Large intestine (tissue), 12 donors: ENCODE measurements at places on chromosomes 3 and 15.

DNA sequence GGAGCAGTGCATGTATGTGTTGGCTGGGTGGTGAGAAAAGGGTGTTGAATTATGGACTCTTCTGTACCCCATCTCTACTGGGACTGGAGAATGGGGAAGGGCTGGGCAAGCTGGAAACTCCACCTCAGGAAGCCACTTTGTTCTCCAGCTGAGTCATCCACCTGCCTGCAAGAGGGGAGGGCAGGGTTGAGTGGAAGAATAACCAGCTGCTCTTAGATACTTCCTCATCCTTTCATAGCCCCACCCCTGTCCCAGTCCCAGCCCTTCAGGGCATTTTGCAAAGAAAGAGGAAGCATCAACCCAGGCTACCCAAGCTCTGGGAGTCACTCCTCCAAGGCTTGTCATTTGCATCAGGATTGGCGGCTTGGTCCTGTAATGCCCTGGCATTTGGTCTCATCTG lies 33.1 kb downstream of the RAB11A start:
- DNase-seq = peak; percentile 80

DNA sequence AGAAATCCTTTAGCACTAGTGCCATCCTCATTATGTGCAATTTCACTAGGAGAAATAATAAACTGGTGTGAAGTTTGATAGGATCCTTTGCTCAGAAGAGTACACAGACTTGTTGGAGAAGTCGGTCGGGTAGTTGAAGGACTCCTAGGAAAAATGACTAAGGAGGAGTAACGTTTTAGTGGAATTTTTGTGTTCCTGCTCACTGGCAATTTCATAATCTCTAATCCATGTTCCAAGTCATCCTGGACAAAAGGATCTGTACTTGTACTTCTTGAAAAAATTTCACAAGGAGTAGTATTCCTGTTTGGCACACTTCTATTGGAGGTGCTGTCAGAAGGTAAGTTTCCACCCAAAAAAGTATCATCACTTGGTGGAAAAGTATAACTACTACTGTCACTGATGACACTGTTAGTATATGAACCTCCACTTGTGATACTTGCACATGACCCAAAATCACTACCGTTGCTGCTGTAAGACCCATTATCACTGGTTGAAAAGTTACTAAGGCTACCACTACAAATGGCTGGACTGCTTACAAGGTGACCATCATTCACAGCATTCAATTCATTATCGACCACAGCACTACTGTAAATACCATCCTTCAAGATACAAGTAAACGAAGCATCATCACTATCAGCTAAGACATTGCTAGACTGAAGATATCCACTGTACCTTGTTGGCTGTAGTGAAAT lies 77.4 kb downstream of the NEDD4 start:
- DNase-seq = no peak

GRCh38 chr3:30155755-30156154 lies 450.6 kb upstream of the TGFBR2 start:
- DNase-seq = no peak

GRCh38 chr15:53791581-53791980 lies 32.1 kb upstream of the WDR72 start:
- peak; percentile 53 for DNase-seq

DNA sequence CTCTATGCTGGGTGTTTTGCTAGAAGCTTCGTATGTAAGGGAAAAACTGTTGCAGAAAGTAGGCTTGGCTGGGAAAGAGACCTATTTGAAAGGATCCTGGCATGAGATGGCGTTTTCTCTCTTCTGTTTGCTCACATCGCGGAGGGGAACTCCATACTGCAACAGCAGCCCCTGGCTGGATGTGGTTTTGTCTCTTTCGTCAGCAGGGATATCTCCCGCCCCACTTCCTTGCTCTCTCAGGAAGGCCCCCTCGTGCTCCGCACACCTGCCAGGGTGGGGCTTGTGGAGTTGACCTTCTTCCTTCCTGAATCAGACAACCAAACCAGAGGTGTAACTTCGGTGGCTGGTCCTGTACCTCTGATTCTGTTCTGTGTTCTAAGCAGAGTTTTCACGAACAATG lies 26.4 kb upstream of the MYZAP start:
- DNase-seq = peak; percentile 52

DNA sequence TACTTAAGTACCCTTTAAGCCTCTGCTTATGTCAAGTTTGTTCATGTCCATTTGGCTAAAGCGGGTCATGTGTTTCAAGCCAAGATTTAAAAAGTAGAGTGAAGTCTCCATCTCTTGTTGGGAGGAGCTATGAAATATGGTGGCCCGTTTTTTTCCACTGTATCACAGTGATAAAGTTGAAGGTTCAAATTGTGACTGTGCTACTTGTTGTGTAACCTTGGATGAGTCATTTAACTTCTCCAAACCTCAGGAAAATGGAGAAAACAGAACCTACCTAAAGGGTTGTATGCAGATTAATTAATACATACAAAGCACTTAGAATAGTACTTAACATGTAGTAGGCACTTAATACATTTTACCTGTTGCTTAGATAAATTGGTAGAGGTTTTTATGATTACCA lies 43.4 kb downstream of the SNAPC5 start:
- DNase-seq = no peak

DNA sequence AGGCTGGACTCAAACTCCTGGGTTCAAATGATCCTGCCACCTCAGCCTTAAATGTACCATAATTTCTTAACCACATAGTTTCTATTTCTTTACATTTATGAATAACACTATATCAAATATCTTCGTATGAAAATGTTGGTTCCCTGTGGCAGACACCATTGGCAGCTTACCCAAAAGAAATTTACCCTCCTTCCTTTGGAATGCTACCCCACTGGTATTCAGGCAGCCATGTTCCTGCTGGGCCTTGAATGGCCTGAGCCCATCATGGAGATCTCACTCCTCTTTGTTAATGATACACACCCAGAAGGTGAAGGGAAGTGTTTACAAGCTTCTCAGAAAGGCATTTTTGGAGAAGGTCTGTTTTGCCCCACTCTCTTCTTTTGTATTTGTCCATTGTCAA lies 94.3 kb upstream of the RNF7 start:
- no peak for DNase-seq

- no peak for DNase-seq
Measured at GRCh38 chr3:23314981-23315762, 112.0 kb downstream of the UBE2E2 start.

- DNase-seq = no peak
Measured at GRCh38 chr3:104316118-104316517, 1050.6 kb upstream of the ALCAM start.

GRCh38 chr15:85398822-85399221 lies 18.4 kb downstream of the AKAP13 start:
- DNase-seq = no peak

DNA sequence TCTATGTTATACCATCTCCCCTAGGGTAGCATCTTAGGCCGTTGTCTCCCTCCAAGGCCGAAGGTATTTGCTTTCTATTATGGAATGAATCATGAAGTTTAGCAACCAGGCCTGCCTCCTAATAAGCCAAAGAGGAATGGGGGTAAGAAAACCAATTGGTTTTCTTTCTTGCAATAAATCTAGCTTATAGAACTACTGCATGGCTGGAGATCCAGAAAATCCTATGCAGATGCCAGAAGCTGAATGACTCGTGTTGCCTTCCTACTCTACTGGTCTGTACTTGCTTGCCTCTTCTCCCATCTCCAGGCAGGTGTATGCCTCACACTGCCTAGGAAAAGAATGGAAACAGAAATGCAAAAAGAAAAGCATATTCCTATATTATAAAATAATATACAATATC lies 31.1 kb upstream of the IL16 start:
- DNase-seq = no peak

DNA sequence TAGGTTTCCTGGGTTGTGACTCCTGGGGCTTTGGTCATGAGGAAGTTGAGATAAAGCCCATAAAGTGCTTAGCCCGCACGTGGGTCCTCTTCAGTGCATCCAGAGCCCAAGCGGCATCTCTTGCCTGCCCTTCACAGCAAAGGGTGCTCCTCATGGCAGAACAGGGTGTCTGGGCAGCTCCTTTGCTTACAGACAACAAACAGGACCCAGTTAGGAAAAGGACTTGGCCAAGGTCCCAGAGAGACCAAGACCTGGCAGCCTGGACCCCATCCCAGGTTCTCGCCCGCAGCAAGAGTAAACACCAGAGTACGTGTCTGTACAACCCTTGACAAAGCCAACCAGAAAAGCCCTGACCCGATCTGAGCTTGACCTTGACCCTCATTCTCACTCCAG lies 27.0 kb downstream of the ALS2CL start:
- DNase-seq = peak; percentile 54

GRCh38 chr3:101996832-101997231 lies 147.5 kb downstream of the NFKBIZ start:
- DNase-seq = no peak

DNA sequence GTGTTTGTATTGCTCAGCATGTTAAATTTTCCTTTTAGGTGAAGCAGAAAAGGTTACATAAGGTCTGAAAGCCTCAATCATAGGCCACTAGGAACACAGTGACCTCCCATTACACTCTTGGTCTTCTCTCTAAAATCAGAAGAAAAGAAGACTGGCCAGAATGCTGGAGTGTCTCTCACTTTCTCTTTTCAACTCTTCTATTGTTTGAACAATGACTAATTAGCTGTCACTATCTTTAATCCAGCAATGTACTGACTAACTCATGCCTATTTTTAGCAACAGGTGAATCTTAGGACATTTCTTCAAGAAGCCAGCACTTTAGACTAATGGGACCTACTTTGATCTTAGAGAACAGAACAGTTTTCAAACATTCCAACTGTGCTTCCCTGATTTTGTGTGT lies 142.8 kb downstream of the TGFBR2 start:
- DNase-seq = no peak

DNA sequence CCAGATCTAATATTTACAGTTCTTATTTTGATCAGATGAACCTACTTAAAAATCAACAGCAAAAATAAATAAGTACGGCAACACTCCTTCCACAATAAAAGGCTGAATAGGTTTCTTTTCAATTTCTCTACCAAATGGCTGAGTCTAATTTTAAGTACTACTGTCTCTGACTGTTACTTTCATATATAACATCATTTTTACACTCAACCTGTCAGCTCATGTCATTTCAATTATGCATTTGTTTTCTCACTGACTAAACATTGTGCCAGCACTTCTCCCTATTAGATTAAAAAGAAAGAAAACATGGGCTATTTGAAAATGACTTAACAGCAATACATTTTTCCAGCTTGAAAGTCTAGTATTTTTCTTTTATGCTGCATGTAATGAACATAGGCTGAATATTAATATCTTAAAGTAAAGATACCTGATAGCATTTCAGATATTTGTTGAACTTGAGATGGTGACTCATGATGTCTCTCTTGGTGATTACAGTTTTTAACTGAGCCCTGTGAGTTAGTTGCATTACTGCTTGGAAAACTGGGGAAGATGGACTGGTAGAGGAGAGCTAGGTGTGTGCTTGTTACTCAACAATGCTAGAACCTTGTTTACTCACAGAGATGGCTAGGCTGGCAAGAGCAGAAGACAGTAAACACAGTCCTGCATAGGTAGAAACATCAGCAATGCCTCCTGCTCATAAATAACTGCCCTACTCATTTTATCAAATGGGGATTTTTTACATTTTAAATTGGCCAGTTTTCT lies 73.9 kb downstream of the PEX5L start:
- DNase-seq = no peak

GRCh38 chr3:65995030-65995429 lies 43.7 kb downstream of the MAGI1 start:
- DNase-seq = peak; percentile 45

GRCh38 chr3:125767641-125768040 lies 172.3 kb upstream of the OSBPL11 start:
- no peak for DNase-seq
